NCI-H226 (cell line): ENCODE measurements at places on chromosomes 12 and 14.
A peak's percentile ranks its signal among the peaks of the same experiment; 100 is the strongest.

GRCh38 chr14:92570674-92571262, 57.2 kb downstream of the RIN3 start:
- no peak for DNase-seq

GRCh38 chr12:52461693-52462092, 9.7 kb upstream of the KRT6B start:
- DNase-seq: no peak

DNA sequence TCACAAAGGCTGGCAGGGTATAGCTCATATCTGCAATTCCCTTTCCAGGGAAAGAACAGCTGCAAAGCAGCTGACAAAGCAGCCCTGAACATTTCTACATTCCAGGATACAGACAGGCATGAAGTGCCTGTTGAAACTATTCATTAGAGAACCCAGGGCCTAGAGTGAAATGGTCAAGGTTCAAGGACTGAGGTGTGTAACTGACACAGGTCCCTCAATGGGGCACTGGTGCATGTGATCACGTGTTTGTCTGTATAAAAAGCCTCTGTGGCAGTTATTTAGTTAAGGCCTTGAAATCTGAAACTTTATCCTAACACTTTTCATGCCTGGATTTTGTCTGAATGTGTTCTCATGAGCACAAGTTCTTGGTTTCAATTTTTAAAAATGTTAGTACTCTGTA, 47.1 kb downstream of the GIT2 start:
- DNase-seq: no peak

DNA sequence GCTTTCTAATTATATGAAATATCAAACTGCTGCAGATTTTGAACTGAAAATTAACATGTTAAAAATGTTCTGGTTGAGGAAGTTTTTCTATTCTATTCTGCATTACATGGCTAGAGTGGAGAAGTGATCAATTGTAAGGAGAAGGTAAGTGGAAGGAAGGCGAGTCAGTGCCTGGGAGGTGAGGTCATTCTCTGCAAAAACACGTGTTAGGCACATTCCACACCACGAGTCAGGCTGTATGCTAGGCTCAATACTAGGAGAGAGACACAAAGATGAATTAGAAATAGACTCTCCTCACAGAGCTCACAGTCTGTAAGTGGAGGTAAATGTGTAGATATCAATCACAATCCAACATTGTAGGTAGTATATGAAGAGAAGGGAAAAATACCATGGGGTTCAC, 194.1 kb downstream of the NOVA1 start:
- no peak for DNase-seq

DNA sequence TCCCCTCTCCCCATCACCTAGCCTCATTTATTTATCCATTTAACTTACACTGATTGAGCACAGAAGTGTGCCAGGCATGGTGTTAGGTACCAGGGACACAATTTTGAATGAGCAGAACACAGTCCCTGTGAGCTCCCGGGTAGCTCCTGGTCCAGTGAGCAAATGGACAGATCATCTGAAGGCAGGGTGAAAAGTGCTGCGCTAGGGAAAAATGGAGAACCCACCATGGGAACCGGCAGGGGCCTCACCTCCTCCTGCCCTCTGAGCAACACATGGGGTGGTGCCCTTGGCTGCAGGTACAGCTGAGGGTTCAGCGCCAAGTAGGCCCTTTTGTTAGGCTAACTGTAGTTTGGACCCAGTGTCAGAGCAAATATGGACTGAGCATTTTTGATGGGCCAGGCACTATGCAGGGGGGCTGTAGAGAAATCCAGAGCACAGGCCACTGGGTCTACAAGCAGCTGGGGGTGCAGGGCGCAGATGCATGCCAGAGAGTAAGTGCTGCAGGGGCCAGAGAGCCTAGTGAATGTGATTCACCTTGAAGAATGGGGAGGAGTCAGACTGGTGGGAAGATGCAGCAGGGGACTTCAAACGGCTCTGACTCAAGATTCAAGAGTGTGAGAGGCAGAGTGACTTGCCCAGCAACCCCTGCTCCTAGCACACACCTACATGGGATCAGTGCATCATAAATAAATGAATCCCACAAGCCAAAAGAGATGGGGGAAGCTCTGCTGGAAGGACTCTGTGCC, 28.2 kb downstream of the LTBP2 start:
- DNase-seq: peak; percentile 79

- DNase-seq: peak; percentile 60
These were observed 458 bp downstream of the KHNYN start for GRCh38 chr14:24430143-24430681.

GRCh38 chr14:62894736-62895135, 150.5 kb downstream of the KCNH5 start:
- no peak for DNase-seq

GRCh38 chr14:94509356-94509755, at the start of gene SERPINA12:
SERPINA12 (minus strand) TSS chr14:94509469; CDS start chr14:94498397, 11,072 bp downstream.
- no peak for DNase-seq

GRCh38 chr12:11804130-11804529, 154.7 kb downstream of the ETV6 start:
- no peak for DNase-seq

DNA sequence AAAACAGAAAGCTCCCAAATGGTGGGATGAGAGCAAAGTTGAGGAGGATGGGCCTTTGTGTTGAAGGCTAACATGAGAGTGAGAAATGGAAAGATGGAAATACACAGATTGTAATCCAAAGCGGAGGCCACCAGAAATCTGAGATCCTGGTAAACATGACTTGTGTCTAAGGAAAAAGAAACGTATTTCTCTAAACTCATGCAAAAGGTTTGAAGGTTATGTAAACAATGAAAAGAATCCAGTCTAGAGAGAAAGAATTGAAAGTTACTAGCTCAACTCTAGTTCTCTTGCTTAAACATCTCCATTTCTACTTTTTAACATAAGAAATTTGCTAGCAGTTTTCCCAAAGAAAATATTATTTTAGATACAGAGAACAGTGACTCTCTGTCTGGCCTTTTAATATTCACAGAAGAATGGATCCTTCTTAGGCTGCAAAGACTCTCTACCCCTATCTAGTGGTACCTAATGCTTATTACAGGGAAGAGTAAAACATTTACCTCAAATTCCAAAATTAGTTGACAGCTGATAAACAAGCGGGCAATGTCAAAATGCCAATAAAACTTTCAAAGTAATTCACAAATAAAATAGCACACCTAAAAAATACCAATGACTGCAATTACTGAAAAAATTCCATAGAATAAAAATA, 75.8 kb upstream of the SOX5 start:
- no peak for DNase-seq

- no peak for DNase-seq
These were observed 10.3 kb downstream of the SLC6A12 start for GRCh38 chr12:203462-204260.

- no peak for DNase-seq
These were observed 37.3 kb upstream of the DCN start for GRCh38 chr12:91219919-91220318.

- DNase-seq: no peak
These were observed 59.3 kb downstream of the SLC15A5 start for GRCh38 chr12:16218234-16218633.

DNA sequence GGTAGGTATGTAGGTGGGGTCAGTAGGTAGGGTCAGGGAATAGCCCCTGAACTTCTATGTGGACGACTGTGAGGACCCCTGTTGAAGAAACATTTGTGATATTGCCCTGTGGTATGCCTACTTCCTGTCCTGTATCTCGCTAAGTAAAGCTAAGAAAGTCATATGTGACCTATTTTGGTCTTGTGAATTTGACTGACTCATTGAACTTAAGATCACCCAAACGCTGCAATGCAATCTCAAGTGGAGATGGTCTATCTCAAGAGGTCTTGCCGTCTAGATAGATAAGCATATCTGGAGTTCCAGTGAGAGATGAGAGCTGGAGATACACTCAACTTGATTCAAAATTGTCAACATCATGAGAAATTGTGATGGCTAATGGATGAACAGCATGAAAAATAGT, 73.8 kb downstream of the TRAFD1 start:
- no peak for DNase-seq

DNA sequence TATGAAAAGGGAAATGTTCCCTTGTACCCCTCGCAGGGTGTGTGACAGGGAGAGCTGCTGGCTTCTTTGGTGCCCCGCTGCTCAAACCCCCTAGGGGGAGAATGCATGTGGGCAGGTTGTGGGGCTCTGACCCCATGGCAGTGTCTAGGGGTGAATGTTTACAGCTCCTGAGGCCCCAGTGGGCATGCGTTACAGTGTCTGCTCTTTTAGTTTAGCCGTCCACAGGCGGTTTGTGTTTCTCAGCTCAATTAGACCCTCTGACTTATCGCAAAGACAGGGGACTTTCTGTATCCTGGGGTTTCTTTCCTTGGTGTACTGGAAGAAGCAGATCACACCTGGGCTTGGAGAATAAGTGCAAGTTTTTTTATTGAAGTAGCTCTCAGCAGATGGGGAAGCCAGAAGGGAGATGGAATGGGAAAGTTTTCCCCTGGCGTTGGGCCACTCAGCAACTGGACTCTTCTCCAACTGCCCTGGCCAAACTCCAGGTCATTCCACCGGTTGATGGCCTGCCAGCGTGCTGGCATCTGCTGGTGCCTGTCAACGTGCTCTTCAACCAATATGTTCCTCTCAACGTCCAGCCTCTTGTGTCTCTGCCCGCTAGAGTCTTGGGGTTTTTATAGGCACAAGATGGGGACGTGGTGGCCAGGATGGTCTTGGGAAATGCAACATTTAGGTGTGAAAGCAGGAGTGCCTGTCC, 720.9 kb downstream of the FSCB start:
- DNase-seq: no peak

GRCh38 chr12:80857311-80857710, 80.4 kb downstream of the LIN7A start:
- no peak for DNase-seq

DNA sequence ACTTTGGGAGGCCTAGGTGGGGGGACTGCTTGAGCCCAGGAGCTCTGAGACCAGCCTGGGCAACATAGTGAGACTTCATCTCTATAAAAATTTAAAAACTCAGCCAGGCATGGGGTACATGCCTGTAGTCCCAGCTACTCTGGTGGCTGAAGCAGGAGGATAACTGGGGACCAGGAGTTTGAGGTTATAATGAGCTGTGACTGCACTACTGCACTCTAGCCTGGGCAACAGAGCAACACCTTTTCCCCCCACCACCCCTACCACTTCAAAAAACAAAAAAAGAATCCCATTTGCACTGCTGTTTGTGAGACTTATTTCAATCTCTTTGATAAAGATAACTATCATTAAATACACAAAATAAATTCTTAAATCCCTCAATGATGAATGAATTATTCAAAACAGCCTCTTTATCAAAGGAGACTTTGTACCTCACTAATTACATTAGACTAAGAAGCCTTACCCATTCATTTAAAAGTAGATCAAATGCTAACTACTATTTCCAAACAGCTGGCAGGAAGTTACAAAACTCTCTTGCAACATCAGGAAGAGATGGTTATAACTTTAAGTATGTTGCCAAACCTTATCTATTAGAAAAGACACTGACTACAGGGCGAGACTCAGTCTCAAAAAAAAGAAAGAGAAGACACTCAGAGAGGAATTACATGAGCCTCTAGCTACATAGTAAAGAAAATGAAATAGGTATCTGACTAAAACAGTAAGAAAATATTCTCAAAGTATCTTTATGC, 14.7 kb downstream of the BLTP3B start:
- peak; percentile 56 for DNase-seq

DNA sequence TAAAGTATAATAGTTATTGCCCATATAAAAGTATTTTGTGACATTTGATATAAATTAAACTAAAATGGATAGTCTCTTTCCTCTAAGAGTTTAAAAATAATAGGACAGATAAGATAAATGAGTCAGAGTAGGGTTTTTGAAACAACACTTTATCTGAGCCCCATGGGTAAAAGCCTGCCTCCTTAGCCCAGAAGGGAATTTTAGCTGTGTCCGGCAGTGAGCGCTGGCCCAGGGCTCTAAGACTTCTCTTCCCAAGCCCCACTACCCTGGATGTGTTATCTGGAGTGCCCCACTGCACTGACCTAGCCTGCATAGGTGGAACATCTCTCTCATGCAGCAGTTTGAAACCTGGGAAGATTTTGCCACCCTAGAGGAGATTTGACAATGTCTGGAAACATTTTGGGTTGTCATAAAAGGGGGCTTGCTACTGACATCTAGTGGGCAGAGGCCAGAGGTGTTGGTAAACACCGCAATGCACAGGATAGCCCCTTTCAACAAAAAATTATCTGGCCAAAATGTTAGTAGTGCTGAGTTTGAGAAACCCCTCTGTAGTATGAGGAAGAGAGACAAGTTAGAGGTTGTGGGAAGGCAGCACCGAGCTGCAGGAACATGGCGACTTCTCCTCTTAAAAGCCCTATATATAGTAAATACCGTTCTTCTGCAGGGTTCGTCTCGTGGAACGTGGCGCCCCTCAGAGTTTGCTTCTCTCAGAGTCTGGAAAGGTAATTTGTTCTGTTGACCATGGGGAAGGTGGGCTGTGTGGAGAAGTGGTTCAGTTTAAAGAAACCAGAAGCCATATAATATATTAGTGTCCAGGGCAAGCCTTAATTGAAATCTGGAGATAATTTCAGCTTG, 29.3 kb upstream of the ATF1 start:
- no peak for DNase-seq

GRCh38 chr12:84508851-84509260, 403.7 kb downstream of the SLC6A15 start:
- no peak for DNase-seq

GRCh38 chr12:96274331-96274730, 80.2 kb downstream of the ELK3 start:
- DNase-seq: no peak

GRCh38 chr12:54187075-54187474, 1.7 kb downstream of the SMUG1 start:
- no peak for DNase-seq

DNA sequence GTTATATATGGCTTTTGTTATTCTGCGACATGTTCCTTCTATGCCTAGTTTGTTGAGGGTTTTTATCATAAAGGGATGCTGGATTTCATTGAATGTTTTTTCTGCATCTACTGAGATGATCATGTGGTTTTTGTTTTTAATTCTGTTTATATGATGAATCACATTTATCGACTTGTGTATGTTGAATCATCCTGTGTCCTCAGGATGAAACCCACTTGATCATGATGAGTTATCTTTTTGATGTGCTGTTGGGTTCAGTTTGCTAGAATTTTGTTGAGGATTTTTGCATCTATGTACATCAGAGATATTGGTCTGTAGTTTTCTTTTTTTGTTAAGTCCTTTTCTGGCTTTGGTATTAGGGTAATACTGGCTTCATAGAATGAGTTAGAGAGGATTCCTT, 291.2 kb downstream of the AKAP6 start:
- no peak for DNase-seq

DNA sequence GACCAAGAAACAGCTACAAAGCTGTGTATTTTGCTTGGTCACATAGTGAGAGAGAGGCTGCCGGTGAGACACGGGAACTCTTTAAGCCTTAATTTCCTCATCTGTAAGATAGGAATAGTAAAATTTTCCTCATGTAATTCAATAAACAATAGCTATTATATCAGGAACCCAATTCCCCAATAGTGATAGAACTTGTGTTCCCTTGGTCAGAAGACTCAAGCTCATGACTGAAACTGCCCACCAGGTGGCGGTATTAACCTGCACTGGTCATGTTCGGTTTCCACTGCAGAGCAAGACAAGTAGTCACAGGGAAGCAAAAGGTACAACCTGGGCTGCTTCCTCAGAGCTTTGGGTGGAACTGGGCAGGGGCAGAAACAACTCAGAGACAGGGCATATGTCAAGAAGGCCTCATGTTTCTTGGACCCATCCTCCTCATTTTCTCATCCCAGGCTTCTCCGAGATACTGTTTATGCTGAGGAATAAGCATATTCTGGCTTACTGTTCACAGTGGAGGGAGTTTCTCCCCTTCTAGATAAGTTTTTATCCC, 4.2 kb upstream of the AJUBA start:
- DNase-seq: peak; percentile 68

GRCh38 chr12:18446061-18446644, 184.8 kb downstream of the PIK3C2G start:
- no peak for DNase-seq

GRCh38 chr14:91385697-91386096, 31.9 kb downstream of the CCDC88C start:
- DNase-seq: no peak
